Osteocyte (in vitro differentiated cells): ENCODE measurements at places on chromosomes 6 and 20. TPM values are rescaled to one million over a fixed set of nuclear protein-coding genes. Genes with fewer than 3 reads are reported as not detected.

LIN28B gene
- 0.10 TPM in 1 of 2 replicates, not detected in the other for total RNA-seq

HLA-F gene
- 11.4 and 12.5 TPM in 2 replicates for total RNA-seq

SLC26A8 gene
- total RNA-seq, result not detected in 2 replicates

DNA sequence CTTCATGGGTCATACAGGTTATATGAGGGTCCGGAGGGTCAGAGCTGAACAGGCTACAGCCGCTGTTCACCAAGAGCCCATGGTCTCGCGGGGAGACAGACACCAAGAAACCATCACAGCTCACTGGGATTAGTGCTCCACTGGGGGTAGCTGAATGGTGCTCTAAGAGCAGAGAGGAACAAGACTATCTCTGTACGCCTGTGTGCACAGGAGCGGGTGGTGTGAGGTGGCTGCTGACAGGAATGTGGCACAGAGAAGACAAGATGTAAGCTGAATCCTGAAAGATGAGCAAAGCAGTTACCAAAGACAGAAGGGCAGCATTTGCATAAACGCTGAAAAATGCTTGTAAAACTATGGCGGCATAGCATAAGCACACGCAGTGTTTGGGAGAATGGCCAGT is 139.1 kb downstream of the GMPR start:
- no peaks in the 10 kb centered on the region for H3K4me1 ChIP-seq
- H3K4me3 ChIP-seq, result no peak overlapping the region
- DNase-seq, result no peak
- peaks cover 5% of the 10 kb centered on the region for H3K36me3 ChIP-seq
- no peaks in the 10 kb centered on the region for H3K27me3 ChIP-seq
- no peak overlapping the region for H3K27ac ChIP-seq

GRCh38 chr6:22102671-22103070 is 194.2 kb downstream of the PRL start:
- no peak overlapping the region for H3K27ac ChIP-seq
- no peak for DNase-seq
- no peaks in the 10 kb centered on the region for H3K4me1 ChIP-seq
- no peaks in the 10 kb centered on the region for H3K36me3 ChIP-seq
- no peak overlapping the region for H3K4me3 ChIP-seq

- H3K27me3 ChIP-seq, result no peaks in the 10 kb centered on the region
- H3K4me1 ChIP-seq, result peaks cover 18% of the 10 kb centered on the region
- DNase-seq, result no peak
- no peak overlapping the region for H3K4me3 ChIP-seq
- peaks cover 25% of the 10 kb centered on the region for H3K36me3 ChIP-seq
Measured at GRCh38 chr6:4030669-4031068, 48.3 kb downstream of the FAM217A start.

GRCh38 chr20:40294747-40295146 is 394.3 kb downstream of the MAFB start:
- H3K27ac ChIP-seq, result peak overlapping the region; percentile 0
- DNase-seq, result no peak
- H3K27me3 ChIP-seq, result no peaks in the 10 kb centered on the region
- peaks cover 30% of the 10 kb centered on the region for H3K4me1 ChIP-seq
